ENCODE measurements at places on chromosomes 16 and 17.

DNA sequence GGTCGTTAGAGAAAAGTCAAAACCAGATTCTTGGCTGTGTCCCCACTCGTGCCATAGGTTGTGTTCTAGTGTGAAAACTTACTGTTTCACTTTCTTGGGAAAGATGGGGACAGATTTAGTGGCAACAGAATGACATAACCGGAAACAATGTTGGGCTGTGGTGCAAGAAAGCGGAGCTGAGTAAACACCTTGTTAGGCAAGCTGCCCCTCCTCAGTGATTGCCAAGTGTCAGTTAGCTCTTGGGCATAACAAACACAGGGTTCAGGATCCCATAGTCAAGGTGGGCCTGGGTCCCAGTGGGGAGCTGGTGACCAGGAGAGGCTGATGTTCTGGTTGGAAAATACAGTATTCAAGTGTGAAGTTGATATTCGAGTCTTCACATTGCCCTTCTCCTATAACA lies 15.4 kb downstream of the UBN1 start:
- DNase-seq, result no peak

DNA sequence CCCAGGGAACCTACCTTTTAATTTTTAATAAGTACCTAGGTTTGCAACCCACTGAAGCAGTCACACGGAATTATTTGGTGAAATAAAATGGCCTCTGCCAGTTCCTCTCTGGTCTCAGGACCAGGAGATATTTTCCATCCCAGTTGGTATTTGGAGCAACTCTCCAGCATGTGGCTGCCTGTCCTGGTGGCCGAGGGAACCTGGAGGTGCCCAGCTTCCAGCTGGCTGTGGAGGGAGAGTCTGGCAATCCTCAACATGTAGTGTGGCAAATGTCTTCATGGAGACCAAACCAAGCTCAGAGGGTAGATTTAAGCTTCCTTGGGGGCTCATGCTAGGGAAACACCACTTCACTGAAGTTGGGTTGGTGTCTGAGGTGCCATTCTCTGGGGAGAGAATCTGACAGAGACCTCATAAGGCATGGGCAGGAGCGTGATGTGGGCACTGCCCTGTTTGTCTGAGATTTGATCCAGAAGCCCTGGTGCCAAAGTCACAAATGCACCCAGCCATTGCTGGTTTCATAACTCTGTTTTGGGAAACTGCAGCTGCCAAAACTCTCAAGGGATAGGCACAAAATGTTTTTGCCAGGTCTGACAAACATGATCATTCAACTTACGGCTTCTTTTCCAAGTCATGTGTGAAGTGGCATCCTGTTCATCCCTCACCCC lies 2.8 kb downstream of the MT1X start:
- no peak for DNase-seq

GRCh38 chr16:25896411-25896810 lies 204.7 kb downstream of the HS3ST4 start:
- no peak for DNase-seq

DNA sequence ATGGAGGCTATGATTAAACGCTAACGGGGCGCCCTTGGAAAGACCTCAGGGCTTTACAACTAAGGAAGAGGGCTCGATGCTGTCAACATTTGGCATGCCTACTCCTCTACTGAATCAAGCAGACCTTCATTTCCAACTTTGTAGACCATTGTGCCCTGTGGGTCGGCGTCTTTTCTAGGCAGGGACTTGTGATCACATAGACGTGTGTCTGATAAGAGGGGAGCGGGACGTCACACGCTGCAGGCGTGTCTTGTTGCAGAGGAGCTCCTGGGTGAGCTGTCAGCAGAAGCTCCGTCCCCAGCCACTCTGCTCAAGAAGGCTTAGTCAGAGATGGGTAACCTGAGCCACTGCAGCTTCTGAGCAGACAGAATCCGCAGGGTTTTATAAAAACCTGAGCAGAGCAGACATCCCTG lies 2.8 kb downstream of the MAPK8IP3 start:
- no peak for DNase-seq

DNA sequence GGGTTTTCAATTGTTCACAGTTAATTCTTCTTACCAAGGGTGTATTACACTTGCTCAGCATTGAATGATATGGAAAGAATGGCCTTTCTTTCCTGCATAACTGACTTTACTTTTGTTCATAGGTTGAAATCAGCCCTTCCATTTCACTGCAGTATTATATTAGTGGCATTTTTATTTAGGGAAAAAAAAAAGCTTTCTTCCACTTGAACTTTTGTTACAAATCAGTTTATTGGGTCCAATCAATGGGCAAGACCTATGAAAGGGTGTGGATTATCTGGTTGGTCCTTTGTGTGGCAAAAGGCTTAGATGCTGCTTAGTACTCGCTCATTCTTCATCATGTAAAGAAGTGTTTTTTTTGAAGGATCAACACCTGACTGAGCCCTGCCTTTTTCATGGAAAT lies 74.1 kb downstream of the WNT3 start:
- no peak for DNase-seq

DNA sequence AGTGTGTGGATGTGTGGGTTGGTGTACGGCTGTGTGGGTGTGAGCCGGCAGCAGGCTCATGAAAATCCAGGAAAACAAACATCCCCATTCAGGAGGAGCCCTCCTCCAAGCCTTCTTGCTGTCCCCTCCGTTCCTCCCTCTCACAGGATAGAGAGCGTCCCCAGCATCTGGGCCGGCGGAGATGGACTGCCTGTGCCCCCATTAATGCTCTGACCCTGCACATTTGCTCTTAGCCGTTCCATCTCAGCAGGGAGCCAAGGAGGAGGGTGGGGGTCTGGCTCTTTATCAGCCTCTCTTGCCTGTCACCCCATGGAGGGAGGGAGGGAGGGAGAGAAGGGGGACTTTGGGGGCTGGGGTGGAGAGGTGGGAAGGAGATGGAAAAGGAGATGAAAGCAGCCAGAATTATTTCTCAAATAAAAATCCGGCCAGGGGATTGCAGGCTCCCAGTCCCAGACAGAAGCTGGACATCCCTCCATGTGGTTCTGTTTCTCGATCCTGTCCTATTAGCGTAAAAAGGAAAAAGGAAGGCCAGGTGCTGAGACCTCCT lies 240.0 kb upstream of the ZFHX3 start:
- DNase-seq, result no peak

DNA sequence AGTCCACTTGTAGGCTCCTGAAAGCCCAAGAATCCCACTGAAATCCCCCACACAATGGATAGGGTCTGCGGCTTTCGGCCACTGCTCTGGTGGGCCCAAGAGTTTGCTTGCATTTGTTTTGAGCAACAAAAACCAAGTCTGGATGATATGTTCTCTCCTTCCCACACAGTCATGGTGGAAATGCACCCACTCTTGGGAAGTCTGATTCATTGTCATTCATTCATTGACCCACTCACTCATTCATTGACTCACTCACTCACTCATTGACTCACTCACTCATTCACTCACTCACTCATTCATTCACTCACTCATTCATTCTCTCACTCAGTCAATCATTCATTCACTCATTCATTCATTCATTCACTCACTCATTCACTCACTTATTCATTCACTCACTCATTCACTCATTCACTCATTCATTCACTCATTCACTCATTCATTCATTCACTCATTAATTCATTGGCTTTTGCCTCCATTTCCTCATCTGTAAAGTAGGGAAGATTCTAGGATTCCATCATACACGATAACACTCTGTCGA lies 2.2 kb upstream of the CA5A start:
- no peak for DNase-seq

DNA sequence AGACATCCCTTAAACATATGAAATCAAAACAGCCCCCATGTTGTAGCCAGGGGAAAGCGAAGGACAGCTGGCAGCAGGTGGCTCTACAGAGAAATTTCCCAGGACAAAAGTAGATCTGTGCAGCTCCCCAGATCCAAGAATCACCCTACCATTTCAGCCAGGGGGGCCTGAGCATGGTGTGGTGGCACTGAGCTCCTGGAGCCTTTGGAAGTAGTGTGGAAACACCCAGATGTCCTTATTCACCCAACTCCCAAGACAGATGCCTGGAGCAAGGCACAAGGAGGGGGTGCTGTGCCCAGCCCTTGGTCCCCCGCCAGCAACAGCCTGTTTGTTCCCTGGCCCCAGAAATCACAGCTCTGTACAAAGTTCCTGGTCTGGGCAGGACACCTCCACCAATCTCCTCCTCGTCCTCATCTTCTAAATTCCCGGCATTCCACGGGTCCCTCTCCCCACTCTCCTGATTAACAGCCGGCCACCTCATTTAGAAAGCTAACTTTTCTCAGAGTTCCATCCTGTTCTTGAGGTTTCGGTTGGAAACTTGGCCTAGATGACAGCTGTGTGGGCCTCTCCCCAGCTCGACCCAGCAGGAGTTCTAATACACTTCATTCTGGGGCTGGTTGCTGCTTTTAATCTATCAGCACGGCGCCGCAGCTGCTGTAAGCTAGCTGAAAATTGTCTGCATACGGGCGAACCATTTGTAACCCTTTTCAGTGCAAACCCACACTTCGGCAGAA lies 191.1 kb downstream of the C16orf78 start:
- DNase-seq, result no peak

- DNase-seq, result no peak
Observed at GRCh38 chr16:79390481-79391051, 210.0 kb downstream of the MAF start.

DNA sequence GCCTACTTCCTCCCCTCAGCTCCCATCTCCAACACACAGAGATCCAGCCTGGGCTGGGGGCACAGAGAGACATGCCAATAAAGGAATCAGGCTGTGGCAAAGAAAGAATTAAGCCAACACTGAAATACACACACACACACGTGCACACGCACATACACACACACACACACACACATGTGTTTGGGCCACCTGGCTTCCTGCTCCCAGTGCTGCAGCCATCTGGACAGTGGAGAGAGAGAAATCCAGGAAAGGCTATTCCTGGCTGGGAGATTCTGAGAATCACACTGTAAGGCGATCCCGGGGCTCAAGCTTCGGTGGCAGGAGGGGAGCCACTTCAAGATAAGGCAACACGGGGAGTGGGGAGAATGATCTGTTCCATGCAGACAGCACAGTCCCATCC lies 72.4 kb downstream of the NOG start:
- DNase-seq, result no peak

- peak; percentile 75 for DNase-seq
Observed at GRCh38 chr16:27198451-27199234, 4.7 kb upstream of the KDM8 start.

GRCh38 chr17:61384692-61385576 lies 14.7 kb upstream of the TBX2 start:
- no peak for DNase-seq

- no peak for DNase-seq
Observed at GRCh38 chr17:8788998-8789397, 10.2 kb downstream of the MFSD6L start.

DNA sequence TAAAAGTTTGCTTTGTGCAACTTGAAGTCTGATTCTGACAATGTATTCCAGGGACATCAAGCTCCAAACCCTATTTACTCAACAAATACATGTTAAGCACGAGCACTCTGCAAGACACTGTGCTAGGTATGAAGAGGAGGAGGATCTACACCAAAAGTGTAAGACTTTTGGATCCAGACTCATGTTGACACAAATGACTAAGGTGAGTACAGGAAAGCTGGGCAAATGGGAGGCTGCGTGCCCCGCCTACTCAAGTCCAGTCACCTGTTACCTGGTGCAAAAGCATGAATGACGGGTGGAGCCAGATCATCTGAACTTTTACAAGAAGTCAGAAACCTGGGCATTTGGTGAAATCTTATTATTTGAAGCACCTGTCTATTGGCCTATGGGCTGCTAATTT lies 120.7 kb downstream of the ABCC12 start:
- DNase-seq, result no peak

GRCh38 chr16:78325468-78326352 lies 226.3 kb downstream of the WWOX start:
- DNase-seq, result no peak

- no peak for DNase-seq
Observed at GRCh38 chr16:71467810-71468209, 5.8 kb upstream of the ZNF23 start.

DNA sequence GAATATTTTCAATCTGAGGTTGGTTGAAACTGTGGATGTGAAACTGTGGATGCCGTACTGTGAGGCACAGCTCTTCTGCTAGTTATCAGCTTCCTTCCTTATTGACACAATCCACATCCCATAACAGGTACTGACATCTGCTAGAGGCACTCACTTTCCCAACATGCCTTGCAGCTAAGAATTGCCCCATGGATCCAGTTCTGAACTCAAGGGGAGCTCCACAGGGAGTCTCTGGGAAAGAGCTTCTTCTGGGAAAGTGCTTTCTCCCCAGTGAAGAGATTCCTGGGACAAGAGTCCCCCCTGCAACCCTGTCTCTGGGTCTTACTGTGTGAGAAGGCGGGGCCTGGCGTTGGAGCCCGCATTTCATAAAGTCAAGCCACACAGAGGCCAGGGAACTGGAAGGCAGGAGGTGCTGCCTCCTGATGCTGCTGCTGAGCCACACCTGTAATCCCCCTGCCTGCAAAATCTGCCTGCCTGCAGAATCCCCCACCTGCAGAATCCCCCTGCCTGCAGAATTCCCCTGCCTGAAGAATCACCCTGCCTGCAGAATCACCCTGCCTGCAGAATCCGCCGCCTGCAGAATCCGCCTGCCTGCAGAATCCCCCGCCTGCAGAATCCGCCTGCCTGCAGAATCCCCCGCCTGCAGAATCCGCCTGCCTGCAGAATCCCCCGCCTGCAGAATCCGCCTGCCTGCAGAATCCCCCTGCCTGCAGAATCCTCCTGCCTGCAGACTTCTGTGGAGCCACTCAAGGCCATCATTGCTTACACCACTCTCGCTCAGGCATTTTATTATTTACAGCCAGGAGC lies 305.4 kb downstream of the FOXL1 start:
- DNase-seq, result no peak

- no peak for DNase-seq
Observed at GRCh38 chr17:1180958-1181752, 1.4 kb upstream of the ABR start.

GRCh38 chr17:14211246-14211645 lies 25.4 kb downstream of the CDRT15 start:
- no peak for DNase-seq

GRCh38 chr17:11909348-11909747 lies 87.9 kb downstream of the ZNF18 start:
- DNase-seq, result no peak

DNA sequence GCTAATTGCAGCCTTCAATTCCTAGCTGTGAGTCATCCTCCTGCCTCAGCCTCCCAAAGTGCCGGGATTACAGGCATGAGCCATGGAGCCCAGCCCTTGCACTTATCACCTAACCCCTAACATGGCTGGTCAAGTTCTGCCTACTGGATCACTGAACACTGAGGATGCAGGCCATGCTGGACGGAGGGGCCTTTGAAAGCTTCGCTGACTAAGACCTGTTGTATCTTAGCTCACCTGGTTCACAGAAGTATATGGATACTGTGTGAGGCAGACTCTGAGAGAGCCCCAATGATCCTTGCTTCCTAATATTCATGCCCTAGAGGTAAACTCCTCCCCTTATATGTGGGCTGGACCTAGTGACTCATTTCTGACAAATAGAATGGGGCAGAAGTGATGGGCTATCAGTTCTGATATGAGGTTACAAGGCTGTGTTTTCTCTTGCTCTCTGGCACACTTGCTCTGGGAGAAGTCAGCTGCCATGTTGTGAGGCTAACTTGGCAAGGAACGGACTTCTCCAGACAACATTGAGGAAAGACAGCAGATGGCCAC lies 11.7 kb upstream of the TMIGD1 start:
- no peak for DNase-seq

- no peak for DNase-seq
Observed at GRCh38 chr17:62760059-62760944, 47.8 kb downstream of the MARCHF10 start.

- DNase-seq, result no peak
Observed at GRCh38 chr17:4059656-4060055, 83.2 kb downstream of the ZZEF1 start.
